Pancreas (tissue), 10 donors: ENCODE measurements at places on chromosomes 6 and 20. TPM values are rescaled to one million over a fixed set of nuclear protein-coding genes. Genes with fewer than 3 reads are reported as not detected.

DNA sequence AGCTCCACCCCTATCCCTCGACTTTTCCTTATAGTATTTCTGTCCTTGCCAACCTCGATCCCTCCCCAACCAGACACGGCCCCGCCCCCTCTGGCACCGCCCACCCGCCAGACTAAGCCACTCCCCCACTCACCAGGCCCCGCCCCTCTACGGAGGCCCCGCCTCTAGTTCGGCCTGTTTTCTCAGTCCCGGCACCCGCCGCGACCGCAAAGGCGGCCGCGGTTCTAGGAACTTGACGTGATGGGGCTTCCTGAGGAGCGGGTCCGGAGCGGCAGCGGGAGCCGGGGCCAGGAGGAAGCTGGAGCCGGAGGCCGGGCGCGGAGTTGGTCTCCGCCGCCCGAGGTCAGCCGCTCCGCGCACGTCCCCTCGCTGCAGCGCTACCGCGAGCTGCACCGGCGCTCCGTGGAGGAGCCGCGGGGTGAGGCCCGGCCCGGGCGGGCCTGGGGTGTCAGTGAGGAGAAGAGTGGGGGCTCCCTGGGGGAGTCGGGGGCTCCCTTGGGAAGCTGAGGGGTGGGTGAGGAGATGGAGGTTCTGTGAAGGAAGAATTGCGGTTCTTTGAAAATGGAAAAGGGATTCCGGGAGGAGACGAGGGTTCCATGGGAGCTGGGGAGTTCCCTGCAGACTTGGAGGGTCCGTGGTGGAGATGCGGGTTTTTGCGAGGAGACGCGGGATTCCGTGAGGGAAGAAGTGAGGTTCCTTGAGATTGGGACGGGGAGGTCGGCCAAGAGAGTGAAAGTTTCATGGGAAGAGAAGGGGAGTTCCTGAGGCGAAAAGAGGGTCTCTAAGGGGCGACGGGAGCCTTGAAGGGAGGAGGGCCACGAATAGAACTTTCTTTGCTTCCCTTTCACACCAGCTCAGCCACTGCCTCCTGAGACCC is at the start of gene ACSS2:
Gene ACSS2, plus strand, starts transcription at position 207 of the 877 bp plus-strand sequence. Its CDS starts 34 bp downstream, at position 241.
- DNase-seq = peak; percentile 100

DNA sequence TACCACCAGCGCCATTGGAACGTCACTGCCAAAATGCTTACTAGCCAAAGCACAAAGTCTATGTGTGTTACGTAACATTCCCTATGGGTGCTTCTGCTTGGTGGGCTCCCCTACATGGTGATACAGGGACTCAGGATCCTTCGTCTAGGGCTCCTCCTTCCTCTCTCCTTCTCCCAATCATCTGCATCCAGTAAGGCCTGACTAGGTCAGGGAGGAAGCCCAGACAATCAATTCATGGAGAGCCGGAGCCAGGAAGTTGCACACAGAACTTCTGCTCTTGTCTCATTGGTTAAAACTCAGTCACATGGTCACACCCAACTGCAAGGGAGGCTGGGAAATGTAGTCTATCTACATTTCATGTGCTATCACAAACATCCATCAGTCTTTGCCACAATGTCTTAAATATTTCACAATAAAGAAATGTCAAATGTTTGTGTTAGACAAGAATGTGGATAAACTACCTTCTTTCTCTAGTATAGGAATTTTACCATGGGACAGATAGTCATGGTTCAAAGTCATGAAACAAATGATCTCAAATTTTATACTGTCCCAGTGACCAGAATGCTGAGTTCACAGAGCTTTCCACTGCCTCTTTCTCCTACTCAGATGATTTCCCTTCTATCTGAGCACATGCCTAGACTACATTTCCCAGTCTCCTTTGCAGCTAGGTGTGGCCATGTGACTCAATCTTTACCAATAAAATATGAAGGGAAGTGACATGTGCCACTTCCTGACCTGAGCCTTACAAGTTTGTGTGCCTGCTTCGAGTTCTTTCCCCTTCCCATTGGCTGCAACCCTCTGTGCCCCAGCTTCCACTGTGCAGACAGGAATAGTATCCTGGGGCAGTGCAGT is 9.3 kb upstream of the KCNK15 start:
- no peak for DNase-seq

DNA sequence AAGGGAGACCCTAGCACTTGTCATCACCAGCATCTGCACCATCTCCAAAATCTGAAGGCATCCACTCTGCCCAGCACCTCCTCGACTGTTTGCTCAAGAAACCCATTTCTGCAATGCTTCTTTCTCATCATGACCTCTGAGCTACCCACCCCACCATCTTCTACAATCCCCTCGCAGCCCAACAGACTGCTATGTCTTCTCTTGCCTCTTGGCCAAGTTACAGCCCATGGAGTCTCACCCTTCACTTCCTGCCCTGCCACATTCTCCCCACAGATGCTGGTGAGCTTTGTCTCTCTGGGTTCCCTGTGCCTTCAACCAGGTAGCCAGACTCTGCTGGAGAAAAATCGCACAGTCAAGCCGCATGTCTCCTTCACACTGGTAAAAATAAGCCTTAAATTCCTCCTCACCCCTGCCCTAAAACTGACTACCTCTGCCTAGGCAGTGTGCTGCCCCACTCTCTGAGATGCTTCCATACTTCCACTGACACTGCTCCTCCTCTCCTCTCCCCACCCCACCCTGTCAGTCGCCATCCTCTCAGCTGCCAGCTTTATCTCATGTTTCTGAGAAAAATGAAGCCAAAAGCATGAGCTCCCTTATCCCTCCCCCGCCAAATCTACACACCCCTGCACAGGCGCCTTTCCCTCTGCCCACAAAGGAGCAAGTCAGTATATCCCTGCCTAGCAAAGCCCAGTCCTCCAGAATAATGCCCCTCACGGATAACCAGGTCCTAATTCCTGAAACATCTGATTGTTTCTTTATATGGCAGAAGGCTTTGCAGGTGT is 2.3 kb upstream of the TXNDC5 start:
- DNase-seq = no peak

GRCh38 chr6:133241901-133242636 is 912 bp downstream of the EYA4 start:
- DNase-seq = peak; percentile 57

- DNase-seq = no peak
Measured at GRCh38 chr6:38957426-38957825, 91.2 kb upstream of the GLP1R start.

DNA sequence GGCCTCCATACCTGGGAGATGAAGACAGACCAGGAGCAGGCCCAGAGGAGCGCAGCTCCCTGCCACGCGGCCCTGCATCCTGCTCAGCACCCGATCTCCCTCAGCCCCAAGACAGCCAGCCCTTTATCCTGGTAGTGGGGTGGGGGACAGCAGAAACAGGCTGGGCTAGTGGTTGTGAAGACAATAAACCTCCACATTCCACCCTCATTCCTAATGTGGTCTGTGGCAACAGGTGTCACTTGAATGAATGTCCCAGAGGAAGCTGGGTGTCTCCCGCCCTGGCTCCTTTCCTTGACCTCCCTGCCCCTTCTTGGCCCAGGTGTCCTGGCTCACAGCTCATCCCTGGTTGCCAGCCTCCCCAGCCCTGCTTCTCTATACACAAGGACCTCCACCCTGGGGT is at the start of gene C6orf15:
Gene C6orf15, minus strand, starts transcription at position 98 of the 400 bp plus-strand sequence. Its CDS starts 20 bp downstream, at position 78.
- DNase-seq = no peak

DNA sequence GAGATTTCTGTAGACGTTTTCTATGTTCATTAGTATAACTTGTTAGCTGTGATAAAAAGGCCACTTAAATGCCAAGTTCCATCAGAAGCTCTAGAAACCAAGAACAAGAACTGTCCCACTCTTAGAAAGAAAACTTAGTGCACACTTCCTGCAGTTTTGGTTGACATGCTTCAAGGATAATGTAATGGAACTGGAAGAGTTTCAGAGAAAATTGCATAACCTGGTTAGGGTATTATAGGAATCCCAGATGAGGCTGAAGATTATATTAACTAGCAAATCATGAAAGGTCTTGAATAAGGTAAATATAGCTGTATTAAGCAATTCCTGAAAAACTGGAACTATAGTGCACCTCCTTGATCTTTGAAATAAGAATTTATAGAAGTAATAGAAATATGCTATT is 1.8 kb upstream of the PHACTR2 start:
- no peak for DNase-seq

DNA sequence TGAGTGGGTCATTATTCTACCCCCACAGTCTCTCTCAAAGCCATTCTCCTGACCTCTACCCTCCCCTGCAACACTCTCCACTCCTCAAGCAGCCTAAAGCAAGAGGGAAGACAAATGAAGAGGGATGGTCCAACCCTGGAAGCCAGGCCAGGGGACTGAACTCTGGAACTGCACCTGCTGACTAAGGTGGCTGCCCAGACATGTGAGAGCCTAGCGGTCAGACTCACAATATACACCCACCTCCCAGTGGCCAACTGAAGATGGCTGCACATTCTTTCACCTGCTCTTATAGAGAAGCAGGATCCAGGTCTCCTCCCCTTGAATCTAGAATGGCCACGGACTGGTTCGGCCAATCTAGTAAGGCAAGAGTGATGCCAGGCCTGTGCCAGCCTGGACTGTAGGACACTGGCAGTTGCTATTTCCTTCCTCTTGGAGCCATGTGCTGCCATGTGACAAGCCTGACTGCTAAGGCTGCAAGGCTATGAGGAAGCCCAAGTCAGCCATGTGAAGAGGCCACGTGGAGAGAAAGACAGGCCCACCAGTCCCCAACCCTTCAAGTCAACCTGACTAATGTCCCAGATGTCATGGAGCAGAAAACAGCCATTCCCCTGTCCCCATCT is 31.8 kb downstream of the ACSS1 start:
- peak; percentile 2 for DNase-seq

The TRIM10 gene
- not detected for total RNA-seq

The PRR18 gene
- 0.28 TPM for total RNA-seq

The ID1 gene
- 19.6 TPM for total RNA-seq

The OLIG3 gene
- total RNA-seq = not detected
